ENCODE measurements at places on chromosomes 7 and 10.

DNA sequence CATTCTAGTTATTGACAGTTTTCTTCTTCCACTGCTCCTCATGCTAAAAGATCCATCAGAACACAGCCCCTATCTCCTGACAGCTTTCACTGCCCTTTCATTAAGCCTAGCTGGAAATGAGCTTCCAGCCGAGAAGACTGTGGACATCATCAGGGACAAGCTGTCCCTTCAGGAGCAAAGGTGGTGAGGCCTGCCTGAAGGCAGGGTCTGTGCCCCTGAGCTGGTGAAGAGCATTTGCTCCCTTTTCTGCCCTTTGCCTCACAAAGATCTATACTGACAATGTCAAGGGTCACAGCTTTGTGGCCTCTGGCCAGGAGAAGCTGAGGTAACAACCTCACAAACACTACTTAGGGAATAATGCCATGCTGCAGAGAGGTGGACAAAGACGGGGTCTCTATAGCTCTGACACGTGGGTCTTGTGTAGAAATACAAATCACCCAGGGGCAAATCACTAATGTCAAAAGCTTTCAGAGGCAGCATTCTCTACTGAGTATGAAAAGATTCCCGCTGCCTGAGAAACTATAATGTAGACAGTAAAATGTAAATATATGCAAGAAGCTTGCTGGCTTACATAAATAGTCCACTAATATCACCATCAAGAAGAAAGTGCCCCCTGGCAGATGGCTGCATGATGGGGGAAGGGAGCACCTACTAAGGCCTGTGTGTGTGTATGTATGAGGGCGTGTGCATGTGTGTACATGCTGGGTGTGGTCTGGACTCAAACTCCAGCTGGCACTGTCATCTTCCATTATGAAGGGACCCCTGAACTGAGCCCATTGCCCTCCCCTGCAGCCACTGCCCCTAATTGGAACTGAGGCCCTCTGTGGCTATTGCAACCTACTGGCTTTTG is 55.8 kb downstream of the HBP1 start:
- no peak for DNase-seq

DNA sequence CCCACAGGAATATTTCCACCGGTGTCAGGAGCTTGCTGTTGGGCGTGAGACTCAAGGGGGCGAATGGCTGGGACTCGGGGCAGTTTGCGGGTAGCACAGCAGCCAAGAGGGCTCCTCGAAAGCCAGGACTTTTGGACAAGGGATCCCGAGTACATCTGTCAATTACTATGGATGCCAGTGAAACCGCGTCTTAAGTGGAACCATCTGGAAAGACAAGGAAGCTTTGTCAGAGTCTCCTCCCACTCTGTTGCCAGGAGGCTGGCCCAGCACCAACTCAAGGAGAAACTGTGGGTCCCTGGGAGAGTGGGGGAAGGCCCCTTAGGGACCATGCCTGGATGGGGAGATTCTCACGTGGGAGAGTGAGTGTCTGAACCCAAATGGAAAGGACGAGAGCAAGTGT is 57.1 kb downstream of the C10orf143 start:
- DNase-seq: no peak

DNA sequence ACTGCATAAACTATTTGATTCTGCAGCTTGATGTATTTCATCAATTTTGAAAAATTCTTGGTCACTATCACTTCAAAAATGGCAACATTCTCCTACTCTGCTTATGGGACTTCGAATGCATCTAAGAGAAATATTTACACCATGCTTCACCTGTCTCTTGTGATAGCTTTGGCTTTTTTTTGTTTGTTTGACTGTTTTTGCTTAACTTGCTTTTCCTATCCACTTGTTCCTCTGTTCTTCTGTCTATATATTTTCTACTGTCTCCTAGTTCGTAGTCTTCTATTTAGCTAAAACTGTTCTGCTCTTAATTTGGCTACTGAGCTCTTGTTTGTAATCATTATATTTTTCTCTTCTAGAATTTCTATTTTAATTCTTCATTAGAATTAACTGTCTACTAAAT is 94.4 kb downstream of the INHBA start:
- no peak for DNase-seq

DNA sequence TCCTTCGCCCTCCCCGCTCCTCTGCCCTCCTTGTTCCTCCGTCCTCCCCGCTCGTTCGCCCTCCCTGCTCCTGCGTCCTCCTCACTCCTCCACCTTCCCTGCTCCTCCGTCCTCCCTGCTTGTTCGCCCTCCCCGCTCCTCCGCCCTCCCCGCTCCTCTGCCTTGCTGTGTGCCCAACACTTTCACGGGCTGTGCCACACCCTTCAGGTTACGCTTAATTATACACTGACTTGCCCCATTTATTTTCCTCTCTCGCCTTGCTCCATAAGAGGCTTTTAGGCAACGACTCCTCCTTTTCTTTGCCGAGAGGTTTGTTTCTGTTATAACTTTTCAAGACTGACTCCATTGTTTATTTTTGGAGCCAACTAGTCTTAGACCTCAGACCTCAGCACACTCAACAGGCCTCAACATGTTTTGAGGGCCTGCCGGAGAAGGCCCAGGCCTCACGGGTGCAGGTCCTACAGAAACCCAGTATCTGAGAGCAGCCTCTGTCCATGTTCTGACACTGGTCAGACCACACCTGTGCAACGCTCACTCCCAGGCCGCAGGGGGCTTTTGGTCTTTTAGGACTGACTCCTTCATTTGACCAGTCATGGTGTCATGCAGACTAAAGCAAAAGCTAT is 18.2 kb upstream of the PRKAG2 start:
- no peak for DNase-seq

- DNase-seq: no peak
These were observed 717.6 kb downstream of the SORCS1 start for GRCh38 chr10:106446920-106447319.

GRCh38 chr10:16673443-16673842 is 143.8 kb downstream of the RSU1 start:
- no peak for DNase-seq

GRCh38 chr7:100488333-100489095 is 4.8 kb downstream of the NYAP1 start:
- DNase-seq: no peak

GRCh38 chr10:88918191-88918905 is 34.2 kb downstream of the ACTA2 start:
- no peak for DNase-seq

DNA sequence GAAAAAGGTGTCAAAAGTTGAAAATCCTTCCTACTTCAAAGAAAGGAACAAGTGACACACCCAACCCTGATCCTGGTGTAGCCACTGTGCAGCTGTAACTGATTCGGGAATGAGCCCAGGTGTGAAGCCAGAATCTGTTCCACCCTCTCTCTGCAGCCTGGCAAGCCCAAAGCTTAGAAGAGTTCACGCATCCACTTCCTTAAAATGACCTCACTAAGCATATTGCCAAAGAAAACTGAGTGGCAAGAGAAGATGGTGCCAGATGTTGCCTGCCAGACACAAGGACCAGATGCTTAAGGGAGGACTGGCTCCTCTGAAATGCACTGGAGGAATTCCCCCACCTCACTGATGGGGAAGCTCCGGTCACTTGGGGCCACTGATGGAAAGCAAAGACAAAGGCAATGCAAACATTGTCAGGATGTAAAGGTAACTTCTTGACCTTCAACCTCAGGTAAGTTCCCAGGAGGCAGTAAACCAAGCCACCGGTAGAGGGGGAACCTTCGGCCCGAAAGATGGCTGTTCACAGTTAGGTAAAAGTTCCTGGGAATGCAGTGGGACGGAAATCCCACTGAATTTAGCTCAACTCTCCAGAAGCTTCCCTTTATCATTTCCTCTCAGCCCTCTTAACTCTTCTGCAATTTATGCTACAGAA is 554.9 kb downstream of the KCNMA1 start:
- no peak for DNase-seq

DNA sequence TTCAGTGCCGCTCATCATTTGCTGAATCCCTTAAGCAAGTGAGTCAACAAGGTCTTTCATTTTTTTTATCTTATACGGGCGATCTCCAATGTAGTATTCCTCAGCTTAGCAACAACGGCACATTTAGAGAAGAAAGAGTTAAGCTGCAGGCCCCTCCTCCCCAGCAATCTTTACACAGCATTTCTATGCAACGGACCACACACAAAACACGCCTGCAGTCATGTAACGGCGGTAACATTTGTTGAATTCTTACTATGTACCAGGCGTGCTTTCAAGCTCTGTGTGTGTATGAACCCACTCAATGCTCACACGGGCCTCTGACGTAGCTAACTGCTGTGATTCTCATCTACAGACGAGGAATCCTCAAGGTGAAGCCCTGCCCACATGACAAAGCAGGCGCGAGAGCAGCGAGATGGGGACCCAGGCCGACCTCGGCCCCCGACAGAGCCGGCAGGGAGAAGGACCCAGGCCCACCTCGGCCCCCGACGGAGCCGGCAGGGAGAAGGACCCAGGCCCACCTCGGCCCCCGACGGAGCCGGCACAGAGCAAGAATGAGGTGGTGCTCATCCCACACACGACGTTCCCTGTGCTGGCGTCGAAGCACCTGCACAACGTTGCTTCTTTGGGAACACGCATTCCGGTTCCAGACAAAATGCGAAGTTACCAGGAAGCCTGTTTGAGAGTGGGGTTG is 240.7 kb downstream of the ZMYND11 start:
- no peak for DNase-seq

DNA sequence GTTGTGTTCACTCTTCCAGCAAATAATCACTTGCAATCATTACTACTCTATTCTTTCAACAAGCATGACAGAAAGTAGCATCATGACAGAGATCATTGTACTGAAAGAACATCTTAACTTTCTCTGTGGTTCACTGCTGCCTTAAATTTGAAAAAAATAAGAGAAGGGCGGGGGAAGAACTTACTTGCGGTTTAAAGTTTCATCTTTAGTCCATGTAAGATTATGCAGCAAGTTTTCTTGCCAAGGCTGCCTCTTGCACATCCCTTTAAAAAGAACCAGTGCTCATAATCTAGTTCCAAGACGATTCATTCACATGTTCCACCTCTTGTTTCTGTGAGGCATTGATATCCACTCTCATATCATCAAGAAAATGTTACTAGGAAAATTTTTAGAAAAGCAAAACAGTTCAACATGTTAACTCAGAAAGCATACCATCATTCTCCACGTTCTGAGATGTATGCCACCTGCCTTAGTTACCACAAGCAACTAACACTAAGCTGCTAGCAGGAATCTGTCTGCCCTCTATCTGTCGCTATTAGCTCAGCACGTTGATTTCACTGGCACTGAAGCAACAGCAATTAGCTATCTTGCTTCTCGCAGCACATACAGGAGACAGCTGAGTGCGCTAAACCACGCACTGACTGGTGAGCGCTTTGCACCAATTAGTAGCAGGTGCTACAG is at the start of gene PCDH15:
PCDH15 (minus strand) TSS at position 491 of the 681 bp plus-strand sequence. CDS start 136,969 bp downstream, outside the sequence.
- peak; percentile 11 for DNase-seq

- DNase-seq: no peak
These were observed 73.3 kb upstream of the MYL10 start for GRCh38 chr7:101702362-101702850.

- peak; percentile 75 for DNase-seq
These were observed 19.2 kb downstream of the PSAP start for GRCh38 chr10:71831646-71832552.

GRCh38 chr7:96993094-96993865 is 12.1 kb upstream of the DLX6 start:
- no peak for DNase-seq

DNA sequence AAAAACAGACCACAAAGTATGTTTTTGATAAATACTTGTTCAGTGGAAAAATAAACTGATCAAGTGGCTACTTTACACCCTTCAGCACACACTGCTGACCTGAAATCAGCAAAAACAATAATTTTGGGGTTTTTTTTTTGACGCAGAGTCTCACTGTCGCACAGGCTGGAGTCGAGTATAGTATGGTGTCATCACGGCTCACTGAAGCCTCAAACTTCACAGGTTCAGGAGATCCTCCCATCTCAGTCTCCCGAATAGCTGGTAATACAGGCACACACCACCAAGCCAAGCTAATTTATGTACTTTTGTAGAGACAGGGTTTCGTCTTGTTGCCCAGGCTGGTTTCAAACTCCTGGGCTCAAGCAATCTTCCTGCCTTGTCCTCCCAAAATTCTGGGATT is 30.6 kb downstream of the TARP start:
- no peak for DNase-seq

DNA sequence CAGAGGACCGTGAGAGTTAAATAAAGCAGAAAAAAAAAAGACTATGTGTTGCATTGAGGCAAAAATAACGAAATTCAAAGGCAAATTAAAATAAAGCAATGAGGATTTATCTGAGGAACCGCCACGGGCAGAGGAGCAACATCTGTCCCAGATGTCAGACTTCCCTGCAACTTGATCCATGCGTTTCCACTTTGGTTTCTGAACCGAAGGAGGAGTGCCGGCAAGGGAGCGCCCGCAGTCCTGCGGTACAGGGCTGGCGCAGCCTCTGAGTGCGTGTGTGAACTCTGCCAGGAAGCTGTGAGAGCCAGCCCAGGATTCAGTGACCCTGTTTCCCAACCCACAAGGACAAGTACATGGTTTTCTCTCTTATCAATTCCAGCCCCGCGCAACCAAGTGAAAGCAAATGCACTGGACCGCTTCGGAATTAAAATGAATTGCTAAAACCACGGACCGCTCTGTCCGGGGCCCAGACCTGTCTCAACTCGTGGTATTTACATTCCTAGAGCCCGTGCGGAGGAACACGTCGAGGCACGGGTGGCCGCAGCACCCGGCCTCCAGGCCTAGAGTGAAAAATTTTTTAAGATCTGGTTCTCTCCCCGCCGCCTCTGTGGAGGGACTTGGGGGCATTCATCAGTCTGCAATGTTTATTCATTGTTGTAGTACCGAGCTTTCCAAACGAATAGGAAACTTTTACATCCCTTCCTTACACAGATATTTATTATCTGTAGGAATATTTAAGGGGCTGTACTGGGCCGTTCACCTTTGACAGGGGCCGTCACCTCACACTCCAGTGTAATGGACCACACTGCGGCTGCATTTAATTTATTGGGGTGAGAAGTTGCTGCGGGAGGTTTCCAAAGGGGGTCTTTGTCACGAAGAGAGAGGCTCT is 291.5 kb upstream of the NFE2L3 start:
- peak; percentile 54 for DNase-seq

DNA sequence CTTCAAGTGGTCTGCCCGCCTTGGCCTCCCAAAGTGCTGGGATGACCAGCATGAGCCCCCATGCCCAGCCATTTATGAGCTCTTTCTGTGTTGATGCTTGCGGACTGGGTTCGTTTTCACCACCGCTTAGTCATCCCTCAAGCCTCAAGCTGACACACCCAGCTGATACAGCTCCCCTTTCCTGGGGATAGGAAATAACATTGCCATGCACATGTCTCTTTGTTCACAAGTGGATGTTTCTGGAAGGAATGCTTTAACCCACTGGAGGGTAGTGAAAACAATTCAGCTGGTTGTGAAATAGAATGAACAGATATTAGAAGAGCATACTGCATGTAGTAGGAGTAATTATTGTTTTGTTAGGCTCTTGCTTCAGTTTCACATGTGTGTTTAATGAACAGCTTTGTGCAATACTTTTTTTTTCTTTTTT is 8.5 kb upstream of the METTL27 start:
- peak; percentile 97 for DNase-seq

DNA sequence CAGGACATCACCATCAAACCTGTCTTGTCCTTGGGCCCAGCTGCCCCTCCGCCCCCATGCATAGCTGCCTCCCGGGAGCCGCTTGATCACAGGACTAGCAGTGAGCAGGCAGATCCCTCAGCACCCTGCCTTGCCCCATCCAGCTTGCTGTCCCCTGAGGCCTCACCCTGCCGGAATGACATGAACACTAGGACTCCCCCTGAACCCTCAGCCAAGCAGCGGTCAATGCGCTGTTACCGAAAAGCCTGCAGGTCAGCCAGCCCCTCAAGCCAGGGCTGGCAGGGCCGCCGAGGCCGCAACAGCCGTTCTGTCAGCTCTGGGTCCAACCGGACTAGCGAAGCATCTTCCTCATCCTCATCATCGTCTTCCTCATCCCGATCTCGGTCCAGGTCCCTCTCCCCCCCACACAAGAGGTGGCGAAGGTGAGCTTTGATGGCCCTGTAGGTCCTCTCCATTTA is 5.2 kb upstream of the NOLC1 start:
- no peak for DNase-seq

- DNase-seq: no peak
These were observed 133.7 kb upstream of the RSU1 start for GRCh38 chr10:16950656-16951601.
